Hepatic stellate cell (primary cell): ENCODE measurements at places on chromosomes 11 and 22.

DNA sequence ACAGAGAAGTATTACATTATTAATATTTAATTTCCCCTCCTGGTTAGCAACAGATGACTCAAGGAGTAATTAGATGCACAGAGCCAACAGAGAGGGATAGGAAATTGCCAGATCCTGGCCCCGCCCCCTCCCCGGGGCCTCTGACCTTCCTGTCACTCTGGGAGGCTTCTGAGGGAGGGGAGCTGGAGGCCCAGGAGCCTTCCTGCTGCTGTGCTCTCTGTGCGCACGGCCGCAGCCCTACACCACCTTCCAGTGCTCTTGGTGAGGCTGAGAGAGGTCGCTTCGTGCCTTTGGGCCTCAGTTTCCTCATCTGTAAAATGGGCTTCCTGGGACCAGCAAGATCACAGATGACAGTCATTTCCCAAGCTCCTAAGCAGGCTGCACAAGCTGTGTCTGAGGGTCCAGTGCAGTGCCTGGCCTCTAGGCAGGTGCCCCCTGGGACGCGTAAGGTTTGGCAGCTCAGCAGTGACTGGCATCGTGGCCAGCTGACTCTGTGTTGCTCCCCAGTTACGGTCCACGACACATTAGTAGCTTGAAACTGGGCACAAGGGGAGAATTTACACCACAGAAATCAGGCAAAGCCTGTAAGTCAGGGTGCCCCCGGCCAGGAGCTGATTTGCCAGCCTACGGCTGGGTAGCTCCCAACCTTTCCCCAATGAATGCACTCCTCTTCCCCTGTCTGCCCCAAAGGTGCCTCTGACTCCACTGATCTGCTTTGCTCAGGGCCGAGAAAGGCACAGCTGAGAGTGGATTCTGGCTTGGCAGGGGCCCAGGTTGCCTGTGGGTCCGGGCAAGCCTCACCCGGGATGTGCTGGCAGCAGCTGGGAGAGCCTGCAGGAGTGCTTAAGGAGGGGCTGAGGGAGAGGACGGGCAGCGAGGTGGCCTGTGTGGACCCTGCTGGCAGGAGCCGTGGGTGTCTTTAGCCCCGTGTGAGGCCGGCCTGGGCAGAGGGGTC lies 2.3 kb downstream of the ADORA2A start:
- no peak for DNase-seq

DNA sequence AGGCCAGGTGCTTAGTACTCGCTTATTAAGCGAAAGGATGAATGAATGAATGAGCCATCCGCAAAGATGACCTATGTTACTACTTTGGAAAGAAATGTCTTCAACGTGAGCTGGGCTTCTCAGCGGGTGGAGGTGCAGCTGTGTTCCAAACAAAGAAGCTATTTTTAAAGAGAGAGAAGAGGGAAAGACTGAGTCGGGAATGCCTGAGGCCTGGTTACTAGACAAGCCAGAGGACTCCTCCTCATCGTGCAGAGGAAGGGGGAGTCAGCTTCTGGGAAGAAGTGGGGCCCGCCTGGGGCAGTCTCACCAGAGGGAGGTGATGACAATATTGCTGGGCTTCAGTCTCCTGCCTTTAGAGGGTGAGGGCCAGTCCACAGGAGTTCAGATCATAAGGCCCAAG lies 30.4 kb upstream of the CD5 start:
- no peak for DNase-seq

GRCh38 chr22:45218976-45219375 lies 21.7 kb downstream of the KIAA0930 start:
- DNase-seq, result no peak

GRCh38 chr11:119684361-119685110 lies 44.5 kb downstream of the NECTIN1 start:
- peak; percentile 90 for DNase-seq

- DNase-seq, result no peak
Measured at GRCh38 chr11:9851366-9851765, 187.5 kb downstream of the SWAP70 start.

- no peak for DNase-seq
Measured at GRCh38 chr11:1279674-1280055, 29.8 kb downstream of the TOLLIP start.

DNA sequence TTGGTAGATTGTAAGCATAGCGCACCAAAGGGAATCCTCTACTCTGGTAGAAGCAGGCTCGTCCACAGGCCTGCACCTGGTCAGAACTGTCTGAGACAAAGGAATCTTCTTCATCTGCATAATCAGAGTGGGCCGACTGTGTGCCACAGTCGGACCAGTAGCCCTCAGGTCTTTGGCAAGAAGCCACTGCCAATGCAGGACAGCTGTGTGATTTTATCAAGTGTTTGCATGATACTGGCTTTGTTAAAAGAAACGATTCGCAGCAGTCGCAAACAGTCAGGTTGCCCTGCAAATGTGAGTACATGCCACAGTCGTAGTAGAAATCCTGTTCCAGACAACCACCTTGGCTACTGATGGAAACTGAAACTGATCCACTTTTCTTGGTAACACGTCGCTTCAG lies 4.9 kb upstream of the CCDC34 start:
- no peak for DNase-seq

- no peak for DNase-seq
Measured at GRCh38 chr11:127898422-127899365, 688.7 kb downstream of the ETS1 start.

DNA sequence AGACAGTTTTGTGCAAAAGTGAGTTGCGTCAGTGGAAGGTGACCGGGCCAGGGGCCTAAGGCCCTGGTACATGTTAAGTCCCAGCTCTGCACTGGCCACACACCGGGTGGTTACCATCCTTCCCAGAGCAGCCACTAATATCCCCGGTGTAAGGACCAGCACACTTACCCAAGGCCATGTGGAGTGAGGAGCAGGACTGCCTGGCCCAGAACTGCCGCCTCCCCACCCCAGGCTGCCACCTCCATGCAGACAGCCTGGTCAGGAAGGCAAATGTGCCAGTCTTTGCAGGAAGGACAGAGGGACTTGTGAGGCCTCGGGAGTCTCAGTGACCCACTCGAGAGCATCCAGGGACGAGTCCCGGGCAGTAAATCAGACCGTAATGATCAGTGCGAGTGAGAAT lies 102.9 kb downstream of the MORC2 start:
- DNase-seq, result peak; percentile 7

DNA sequence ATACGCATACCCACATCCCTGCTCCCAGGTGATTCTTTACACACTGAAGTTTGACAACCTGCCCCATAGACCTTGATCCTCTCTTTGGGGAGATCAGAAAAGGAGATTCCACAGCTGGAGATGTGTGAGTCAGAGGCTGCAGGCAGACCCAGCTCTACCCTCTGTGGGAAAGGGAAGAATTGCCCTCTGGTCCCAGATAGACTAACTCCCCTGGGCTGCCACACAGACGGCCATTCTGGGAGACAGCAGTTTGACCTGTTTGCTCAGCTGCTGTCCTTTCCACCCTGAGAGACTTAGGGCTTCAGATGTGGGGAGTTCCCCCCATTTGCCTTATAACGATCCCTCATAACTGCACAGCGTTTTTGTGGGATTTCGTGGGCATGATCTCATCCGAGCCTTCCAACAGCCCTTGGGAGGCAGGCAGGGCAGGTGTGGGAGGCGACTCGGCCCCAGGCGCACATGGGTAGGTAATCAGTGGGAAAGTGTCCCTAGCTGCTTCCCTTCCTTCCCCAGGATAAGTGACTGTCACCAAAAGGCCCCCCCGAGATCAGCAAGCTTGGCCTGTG lies 14.1 kb downstream of the FAM83F start:
- DNase-seq, result no peak

GRCh38 chr11:118168751-118169150 lies 7.7 kb downstream of the SCN2B start:
- no peak for DNase-seq

DNA sequence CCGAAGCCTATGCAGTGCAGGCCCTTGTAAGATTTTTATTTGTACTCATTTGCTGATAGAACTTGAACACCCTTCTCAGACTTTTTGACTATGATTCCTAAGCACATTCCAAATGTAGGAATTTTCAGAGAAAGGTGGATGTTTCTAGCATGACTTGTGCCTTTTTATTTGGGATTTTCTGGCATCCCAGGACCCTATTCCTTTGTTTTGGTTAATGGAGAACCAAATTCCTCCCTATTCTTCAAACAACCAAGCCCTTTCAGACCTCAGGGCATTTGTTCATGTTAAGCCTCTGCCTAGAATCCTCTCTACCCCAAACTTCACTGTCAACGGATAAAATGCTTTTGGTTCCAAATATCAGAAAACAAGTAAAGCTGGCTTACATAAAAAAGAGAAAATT lies 371.1 kb downstream of the DDX10 start:
- DNase-seq, result no peak

DNA sequence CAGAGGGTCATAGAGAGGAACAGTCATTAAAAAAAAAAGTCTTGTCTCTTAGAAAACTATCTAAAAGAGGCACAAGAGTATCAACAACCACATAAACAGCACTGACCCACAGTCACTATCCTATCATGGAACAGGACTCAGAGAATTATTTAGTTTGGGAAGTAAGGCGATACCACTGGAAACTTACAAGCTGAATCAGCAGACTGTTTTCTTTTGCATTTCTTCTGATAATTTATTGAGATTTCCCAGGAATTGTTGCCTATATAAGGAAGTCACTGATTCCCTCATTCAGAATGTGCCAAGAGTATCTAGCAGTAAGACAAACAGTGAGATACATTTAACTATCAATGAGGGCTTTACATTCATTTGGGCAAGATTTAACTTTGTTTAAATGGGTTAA lies 304.1 kb downstream of the GUCY1A2 start:
- no peak for DNase-seq

DNA sequence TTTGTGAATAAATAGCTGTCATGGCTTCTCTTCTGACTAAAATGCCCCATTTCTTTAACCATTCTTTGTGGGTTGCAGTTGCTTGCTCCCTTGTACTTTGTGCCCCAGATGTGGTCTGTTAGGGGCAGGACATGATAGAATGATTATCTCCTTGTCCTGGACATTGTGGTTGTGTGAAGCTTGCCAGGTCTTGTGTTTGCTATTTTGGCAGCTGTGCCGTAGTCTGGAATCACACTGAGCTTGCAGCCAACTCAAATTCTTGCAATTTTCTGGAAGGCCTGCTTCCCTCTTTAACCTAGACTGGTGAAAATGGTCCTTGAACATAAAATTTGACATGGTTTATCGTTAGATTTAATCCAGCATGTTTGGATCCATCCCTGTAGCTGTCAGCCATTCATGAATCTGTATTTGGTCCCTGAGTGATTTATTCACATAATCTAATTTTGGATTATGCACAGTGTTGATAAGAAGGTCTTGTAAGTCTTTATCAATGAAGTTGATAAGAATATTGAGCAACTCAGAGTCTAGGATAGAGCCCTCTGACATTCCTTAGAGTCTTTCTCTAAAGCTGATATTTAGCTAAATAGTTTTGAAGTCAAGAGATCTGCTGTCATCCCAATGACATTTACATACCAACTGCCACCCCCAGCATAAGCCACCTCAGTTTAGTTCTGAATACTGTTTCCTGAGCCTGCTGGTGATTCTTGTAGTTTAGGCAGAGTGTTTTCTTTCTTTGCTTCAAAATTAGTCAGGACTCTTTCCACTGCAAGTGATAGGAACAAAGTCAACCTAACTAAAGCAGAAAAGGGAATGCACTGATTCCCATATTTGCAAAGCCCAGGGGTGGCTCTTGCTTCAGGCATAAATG lies 9.8 kb downstream of the SPON1 start:
- no peak for DNase-seq

DNA sequence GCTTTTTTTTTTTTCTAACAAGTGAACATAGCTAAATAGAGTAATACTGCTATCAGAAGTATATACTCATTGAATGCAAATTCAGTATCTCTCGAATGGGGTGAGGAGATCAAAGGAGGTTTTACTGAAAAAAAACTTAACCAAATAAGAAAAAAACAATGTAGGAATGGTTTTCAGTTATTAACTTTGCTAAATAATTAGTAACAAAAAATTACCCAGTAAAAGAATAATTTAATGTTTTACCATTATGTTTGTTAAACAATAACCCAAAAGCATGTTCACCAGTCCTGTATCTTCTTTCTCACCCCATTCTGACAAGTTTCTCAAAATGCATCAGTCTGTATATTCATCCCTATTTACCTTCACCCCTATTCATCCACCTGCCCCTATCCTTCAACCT lies 22.6 kb upstream of the CTSC start:
- no peak for DNase-seq

- DNase-seq, result peak; percentile 67
Measured at GRCh38 chr22:42920101-42920820, 63.2 kb upstream of the ARFGAP3 start.

DNA sequence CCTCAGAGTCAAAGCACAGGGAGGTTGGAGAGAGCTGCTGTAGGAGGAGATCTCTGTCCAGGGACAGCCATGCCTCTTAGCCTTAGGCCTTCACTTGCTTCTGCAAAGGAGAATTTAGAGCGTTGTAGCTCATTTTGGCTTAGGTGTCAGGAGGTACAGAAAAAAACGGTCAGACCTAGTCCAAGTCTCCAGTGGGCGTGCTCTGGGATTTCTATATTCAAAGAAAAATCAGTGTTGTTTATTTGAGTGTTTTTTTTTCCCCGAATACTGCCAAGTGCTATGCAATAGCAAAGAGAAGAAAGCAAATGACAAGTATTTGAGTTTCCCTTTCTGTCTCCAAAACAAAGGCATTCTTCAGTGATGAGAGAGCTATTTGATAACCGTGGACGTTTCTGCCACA lies 22.7 kb upstream of the OPCML start:
- no peak for DNase-seq
